ENCODE measurements at places on chromosomes 7 and 10. TPM values are rescaled to one million over a fixed set of nuclear protein-coding genes. Genes with fewer than 3 reads are reported as not detected.

DNA sequence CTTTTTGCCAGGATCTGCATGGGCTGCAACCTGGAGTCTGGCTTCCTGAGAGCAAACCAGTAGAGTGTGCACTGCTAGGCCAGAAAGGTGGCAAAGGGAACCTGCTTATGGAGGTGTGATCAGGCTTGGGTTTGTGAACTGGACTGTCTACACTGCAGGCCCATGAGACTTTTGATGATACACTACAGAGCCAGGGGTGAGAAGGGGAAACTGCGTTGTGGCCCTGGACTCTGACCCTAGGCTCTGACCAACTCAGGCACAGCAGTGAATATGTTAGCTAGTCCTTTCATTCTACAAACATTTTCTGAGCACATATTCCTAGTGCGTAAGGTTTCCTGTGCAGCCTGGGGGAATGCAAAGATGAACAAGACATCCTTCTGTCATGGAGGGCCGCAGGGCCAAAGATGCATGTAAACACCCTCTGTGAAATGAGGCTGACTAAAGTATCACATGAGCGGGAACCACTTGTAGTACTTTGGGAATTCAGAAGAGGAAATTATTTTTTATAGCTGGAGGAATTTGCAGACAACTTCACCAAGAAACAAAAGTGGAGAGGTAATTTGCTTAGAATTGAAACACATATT lies 63.8 kb upstream of the HPS1 start:
- DNase-seq: no peak

DNA sequence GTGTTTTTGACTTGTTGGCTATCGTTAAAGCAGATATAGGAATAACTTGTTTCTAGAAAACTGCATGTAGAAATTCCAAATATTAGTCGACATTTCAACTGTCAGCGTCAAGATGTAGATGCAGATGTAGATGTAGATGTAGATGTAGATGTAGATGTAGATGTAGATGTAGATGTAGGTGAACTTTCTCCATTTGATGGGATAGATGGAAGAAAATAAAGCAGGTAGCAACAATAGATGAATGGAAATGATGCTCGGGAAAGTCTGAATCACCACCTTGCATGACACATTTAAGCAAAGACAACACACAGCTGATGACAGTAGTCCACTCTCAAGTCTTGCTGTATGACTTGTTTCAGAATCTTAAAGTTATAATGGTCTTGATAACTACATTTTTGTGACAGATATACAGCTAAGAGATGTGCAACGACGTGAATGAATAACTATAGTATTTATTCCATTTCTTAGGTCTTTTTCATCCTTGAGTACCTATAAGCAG lies 53.5 kb downstream of the SND1 start:
- no peak for DNase-seq

- DNase-seq: no peak
Measured at GRCh38 chr7:132764762-132765161, 188.5 kb upstream of the PLXNA4 start.

TRIM73 gene
- 8.8 TPM for total RNA-seq

- DNase-seq: no peak
Measured at GRCh38 chr10:6101181-6101580, 12.3 kb downstream of the RBM17 start.

- DNase-seq: no peak
Measured at GRCh38 chr7:117092785-117093184, 139.5 kb downstream of the ST7 start.

DNA sequence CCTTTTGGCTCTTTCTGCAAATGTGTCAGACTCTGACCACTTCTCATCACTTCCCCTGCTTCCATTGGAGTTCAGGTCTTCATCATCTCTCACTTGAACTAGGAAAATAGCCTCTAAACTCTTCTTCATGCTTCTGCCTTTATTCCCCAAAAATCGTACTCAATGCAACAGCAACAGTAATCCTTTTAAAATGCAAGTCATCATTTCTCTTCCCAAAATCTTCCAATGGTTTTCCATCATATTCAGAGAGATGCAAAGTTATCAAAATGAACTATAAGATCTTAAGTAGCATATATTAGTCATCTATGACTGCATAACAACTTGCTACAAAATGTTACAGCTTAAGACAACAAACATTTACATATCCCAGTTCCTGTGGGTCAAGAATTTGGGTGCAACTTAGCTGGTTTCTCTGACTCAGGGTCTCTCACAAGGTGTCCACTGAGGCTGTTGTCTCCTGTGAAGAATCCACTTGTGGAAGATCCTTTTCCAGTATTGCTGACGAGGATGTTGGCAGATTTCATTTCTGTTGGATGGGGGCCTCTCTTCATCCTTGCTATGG lies 31.0 kb upstream of the ETV1 start:
- DNase-seq: no peak

DNA sequence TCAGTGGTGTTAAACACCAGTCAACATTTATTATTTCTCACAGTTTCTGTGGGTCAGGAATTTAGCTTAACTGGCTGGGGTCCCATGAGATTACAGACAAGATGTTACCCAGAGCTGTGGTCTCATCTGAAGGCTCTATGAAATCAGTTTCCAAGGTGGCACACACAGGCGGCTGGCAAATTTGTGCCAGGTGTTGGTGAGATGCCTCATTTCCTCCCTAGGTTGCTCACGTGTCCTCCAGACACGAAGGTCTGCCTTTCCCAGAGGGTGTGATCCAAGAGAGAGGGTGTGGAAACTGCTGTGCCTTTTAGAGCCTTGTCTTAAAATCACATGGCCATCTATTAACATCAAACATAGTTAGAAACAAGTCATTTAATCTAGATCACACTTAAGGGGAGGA lies 209.0 kb downstream of the JCAD start:
- no peak for DNase-seq

DNA sequence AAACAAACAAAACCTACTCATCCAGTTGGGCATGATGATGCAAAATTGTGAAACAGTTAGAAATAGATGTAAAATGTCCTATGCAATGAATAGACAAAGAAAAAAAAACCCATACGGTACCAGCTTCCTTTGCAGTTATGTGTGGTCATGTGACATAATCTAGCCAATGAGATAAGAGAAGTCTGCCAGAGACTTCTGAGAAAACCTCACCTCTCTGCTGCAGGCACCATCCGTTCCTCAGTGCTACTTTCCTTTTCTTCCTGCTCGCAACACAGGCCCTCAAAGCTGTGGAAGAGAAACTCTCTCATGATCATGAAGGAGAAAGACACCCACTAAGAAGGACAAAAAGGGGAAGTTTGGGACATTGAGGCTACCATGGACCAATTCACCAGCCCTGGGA lies 76.8 kb upstream of the CARD11 start:
- DNase-seq: no peak

EGR2 gene
- total RNA-seq: 23.0 TPM

NODAL gene
- total RNA-seq: not detected

GRCh38 chr10:48550071-48550691 lies 54.7 kb downstream of the ARHGAP22 start:
- no peak for DNase-seq

DNA sequence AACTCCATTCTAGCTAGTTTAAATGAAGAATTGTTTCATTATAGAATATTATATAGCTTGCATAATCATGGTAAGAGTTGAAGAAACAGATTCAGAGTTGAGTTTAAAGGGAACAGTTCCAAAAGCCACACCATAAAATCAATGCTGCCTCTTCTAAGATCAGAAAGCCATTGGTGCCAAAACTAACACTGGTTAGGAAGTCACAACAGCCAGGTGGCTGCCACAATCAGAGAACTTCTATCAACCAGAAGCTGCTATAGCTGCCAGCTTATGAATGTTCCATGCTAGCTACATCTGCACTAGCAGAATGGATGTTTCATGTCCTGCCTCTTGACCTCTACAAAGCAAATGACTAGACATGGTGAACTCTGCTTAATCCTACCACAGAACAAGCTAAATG lies 583.1 kb upstream of the LRRN3 start:
- DNase-seq: no peak

DNA sequence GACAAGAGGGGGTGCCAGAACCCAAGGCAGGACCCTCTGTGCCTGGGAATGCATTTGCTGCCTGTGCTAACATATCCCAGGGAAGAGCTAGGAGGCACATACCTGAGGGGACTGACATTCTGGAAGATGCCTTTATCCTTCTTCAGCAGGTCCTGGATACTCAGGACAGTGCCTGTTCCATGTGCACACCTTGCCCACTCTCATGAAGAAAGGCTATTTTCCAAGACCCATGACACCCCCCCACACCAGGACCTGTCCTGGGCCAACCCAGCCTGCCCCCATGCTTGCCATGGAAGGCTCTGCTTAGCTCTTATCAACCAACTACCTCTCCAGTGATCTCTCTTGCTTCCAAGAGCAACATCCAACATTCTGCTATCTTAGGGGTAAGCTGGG lies 67.2 kb upstream of the CAMK2B start:
- DNase-seq: no peak

- DNase-seq: no peak
Measured at GRCh38 chr7:51444936-51445335, 128.3 kb upstream of the COBL start.

ATRNL1 gene
- total RNA-seq: 41.0 TPM

DNA sequence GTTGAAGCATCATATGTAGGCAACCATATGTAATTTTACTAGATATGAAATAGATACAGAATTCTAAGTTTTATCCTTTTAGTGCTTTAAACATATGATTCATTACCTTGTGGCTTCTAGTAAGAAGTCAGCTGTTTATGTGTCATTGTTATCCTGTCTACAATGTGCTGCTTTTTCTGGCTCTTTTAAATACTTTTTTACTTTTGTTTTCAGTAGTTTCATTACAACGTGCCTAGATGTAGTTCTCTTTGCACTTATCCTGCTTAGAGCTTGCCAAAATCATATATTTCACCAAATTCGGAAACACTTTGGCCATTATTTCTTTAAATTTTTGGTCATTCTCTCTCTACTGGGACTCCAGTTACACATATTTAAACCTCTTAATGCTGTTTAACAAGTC lies 26.4 kb downstream of the YAE1 start:
- no peak for DNase-seq

GRCh38 chr7:48424731-48425130 lies 253.5 kb downstream of the ABCA13 start:
- no peak for DNase-seq

EVX1 gene
- not detected for total RNA-seq

- no peak for DNase-seq
Measured at GRCh38 chr7:159064816-159065510, 79.7 kb downstream of the VIPR2 start.

DNA sequence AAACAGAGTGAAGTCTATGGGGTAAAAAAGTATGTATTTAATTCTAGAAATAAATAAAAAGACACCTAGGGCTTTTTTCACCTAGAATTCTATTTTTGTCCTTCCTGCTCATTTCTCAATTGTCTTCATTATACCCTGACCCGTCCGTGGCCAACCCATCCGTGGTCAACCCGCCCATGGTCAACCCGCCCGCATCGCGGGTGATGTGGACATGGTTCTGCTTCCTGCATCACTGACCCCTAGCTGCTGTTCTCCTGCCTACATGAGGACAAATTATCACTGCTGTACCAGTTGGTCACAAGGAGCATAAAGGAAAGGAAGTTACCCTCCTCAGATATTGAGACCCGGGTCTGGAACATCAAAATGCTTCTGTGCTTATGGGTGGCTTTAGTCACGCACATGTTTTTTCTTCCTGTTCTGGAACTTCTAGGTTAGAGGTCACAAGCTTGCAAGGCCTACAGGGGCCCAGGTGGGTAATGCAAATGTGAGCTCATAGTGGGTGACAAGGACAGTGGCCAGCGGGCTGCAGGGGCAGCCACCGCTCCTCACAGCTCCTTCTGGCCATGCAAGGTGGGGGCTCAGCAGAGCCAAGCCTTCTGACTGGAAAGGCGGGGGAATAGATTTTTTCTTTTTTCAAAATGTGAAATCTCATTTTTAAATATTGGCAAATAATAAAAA lies 15.5 kb downstream of the CAMK2G start:
- peak; percentile 55 for DNase-seq

PAX2 gene
- total RNA-seq: not detected

Data from aorta (tissue), 5 donors.